ENCODE measurements at places on chromosomes 13 and 19.

DNA sequence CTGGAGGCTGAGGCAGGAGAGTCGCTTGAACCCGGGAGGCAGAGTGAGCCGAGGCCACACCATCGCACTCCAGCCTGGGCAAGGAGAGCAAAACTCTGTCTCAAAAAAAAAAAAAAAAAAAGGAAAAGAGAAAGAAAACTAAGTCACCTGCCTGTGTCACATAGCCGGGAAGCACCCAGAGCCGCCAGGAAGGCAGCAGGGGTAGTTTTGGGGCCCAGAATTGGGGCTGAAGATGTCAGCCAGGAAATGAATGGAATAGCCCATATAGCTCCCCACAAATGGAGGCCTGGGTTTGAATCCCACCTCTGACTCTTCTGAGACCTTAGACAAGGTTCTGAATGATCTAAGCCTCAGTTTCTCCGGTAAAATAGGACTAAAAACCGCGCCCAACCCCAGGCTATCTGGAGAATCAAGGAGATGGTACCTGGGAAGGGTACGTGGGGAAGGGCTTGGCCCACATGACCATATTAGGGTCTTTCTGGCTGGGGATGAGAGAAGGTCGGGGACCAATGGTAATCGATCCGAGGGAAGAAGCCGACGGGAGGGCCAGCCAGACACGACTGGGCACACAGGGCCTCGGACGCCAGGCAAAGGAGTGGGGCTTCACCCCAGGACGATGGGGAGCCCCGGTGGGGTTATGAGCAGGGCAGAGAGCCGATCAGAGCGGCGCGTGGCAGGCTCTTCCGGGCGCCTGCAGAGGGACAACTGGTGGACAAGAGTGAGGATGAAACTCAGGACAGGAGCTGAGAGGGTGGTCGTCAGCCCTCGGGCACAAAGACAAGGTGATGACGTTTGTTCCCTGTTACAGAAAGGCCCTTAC, 14.4 kb downstream of the CCDC124 start:
- peak; percentile 50 for DNase-seq

DNA sequence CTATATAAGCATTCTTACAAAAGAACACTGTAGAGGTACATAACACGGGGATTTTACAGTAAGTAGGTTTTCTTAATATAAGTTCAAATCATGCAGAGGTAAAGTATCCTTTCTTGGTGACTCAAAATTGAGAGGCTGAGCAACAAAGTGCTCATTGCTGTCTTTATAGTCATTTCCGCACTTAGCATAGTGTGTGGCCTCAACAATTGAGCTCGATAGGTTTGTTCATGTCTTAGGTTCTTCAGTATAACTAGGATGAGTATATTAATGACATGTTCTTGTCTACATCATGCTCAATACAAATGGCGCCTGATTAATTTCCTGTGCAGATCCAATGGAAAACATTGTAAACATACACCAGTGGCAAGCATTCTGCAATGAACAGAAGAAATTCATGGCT, 1.4 kb downstream of the WDFY2 start:
- DNase-seq, result no peak

GRCh38 chr19:10660346-10660745, 6.2 kb downstream of the ILF3 start:
- DNase-seq, result no peak

DNA sequence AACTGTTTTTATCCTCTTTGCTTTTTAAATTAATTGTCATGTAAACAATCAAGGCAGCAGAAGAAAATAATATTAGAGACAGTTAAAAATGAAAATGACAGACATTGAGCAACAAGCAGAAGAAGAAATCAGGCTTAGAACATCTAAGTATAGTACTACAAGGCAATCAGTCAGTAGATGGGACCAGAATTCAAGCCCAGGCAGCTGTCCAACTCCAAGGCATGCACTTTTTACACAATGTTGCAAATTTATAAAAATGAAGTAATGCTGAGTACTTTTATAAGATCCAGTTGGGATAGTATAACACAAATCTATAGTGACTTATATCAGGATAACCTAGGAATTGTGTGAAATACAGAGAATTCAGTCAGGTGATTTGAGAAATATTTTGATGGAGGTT, 2815.8 kb downstream of the PCDH9 start:
- no peak for DNase-seq

DNA sequence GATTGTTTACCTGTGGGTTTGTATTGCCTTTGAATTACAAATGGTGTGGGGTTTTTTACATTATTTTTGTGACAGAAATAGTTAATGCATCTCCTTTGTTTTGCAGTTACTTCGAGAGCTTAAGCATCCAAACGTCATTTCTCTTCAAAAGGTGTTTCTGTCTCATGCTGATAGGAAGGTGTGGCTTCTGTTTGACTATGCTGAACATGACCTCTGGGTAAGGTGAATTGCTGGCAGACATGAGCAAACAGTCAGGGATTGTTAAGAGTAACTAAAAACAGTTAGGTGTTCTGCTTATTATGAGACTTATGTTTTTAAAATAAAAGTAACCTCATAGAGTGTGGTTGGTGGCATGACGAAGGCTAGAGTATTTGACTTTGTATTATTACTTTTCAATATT, 95.0 kb downstream of the CDK8 start:
- no peak for DNase-seq

DNA sequence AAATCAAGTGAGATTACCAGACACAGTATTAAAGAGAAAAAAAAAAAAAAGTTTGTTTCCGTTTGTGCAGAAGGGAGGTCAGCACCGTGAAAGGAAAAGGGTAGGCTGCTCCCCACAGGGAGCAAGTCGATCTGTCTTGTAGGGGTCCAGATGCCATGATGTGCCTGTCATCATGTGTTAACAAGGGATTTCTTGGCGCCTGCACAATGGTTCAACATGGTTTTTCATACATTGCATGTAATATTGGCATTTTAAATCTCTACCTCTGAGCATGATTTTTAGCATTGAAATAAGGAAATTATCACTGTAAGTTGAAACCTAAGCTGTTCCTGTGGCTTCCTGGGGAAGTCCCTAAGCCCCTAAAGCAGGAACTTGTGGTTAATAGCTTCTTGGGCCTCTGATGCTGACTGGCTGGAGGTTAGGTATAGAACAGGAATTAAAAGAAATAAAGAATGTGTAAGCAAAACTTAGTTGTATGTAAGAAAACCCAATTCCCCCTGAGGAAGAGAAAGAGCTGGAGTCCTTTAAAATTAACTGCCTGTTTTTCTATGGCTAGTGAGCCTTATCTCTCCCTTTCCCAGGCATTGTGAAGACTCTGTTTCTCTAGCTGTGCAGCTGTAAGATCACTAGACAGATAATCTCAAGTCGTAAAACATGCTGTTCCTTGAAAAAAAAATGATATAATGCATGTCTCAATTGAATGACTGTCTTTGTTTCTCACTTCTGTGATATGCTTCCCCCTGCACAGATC, 7.4 kb upstream of the FCGBP start:
- peak; percentile 87 for DNase-seq

- DNase-seq, result no peak
These were observed 152.0 kb downstream of the NUFIP1 start for GRCh38 chr13:44837250-44837649.

DNA sequence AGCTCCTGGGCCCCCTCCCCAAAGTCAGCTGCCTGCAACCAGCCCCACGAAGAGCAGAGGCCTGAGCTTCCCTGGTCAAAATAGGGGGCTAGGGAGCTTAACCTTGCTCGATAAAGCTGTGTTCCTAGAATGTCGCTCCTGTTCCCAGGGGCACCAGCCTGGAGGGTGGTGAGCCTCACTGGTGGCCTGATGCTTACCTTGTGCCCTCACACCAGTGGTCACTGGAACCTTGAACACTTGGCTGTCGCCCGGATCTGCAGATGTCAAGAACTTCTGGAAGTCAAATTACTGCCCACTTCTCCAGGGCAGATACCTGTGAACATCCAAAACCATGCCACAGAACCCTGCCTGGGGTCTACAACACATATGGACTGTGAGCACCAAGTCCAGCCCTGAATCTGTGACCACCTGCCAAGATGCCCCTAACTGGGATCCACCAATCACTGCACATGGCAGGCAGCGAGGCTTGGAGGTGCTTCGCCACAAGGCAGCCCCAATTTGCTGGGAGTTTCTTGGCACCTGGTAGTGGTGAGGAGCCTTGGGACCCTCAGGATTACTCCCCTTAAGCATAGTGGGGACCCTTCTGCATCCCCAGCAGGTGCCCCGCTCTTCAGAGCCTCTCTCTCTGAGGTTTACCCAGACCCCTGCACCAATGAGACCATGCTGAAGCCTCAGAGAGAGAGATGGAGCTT, 4.7 kb upstream of the CEACAM5 start:
- no peak for DNase-seq

DNA sequence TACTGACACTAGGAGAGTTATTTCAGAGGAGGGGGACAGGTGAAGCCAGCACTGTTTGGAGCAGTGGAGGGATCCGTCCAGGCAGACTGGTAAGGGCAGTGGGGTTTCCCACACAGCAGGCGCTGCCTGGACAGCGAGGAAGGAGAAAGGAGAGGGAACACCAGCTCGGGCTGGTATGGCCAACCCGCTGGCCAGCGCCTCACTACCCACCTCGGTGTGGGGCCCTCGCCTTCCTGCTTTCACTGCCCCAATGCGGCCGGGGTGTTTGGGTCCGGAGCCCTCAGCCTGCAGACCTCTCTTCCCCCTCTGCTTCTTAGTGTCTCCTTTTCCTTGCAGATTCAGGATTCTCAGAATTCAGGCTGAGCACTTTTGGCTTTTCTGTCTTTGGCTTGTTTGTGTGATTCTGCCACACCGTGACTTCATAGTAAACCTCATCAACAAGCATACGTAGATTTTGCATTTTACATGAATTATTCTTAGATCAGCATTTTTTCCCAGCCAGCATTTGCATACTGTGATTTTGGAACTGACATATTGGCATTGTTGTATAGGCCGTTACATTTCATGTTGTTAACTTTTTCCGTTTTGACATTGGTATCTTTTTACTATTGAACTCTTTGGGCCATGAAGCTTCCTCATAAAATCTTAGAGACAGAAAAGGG, 294.1 kb downstream of the MYO16 start:
- no peak for DNase-seq

- DNase-seq, result peak; percentile 93
These were observed 38.3 kb downstream of the TMED1 start for GRCh38 chr19:10797541-10798256.

DNA sequence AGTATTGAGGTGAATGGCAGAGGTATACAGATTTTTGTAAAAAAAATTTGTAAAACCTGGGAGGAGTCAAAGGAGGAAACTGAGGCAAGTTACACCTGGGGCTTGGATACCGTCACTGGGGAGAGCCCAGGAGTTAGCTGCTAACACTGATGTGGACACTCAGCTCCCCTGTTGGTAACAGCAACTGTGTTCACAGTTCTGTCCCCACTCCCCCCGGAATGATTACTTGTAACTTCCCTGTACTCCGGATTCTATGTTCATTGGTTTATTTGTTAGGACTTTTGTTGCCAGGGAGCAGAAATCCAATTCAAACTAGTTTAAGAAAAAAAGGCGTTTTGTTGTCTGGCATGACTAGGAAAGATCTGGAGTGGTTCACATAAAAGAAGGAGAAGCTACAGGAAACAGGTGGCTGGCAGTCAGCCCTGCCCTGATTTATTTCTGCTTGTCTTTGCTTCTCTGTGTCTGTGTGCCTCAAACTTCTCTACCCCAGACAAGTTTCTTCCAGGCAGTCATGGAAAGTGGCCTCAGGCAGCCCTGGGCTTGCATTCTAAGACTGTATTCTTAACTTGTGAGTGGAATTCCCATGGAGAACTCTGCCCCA, 2.3 kb upstream of the GPR12 start:
- no peak for DNase-seq

GRCh38 chr19:44684892-44685863, 13.8 kb upstream of the CEACAM16 start:
- no peak for DNase-seq

GRCh38 chr19:35292421-35293362, 731 bp downstream of the MAG start:
- no peak for DNase-seq

- DNase-seq, result no peak
These were observed 23.0 kb downstream of the ZNF568 start for GRCh38 chr19:36939153-36939552.

DNA sequence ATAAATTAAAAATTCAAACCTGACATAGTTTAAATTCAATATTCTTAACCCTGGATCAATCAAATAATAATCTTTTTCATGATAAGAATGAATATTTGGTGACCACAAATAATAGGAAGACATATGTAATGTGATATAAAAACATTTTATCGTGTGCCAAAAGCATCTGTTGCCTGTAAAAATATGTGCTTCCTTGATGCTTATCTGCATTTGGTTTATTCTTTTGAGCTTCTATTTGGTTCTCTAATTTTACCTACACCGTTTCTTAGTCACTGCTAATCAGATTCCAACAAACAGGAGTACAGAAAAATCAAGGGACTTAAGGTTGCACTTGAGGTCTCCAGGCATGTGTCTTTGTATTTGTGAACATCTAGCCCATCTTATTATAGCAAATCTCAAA, 274.5 kb downstream of the DCT start:
- no peak for DNase-seq

GRCh38 chr13:44969551-44970484, 19.5 kb downstream of the NUFIP1 start:
- peak; percentile 31 for DNase-seq

DNA sequence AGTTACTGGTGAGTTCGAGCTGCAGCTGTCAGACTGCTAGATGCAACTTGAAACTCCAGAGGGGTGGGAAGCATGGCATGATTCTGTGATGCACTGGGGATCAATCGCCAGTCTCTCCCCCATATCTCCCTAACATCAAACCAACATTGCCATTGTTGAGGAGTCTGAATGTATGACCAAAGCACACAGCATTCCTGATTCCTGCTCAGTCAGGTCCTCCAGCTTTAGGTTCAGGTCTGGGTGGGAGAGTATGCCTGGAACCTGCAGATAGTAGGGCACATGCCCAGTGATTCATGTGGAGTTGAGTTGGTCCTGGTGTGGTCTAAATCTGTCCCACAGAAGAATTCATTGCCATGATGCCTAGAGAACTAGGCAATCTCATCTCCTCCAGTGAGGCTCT, 269.1 kb downstream of the GPC5 start:
- DNase-seq, result no peak

GRCh38 chr19:54160854-54161253, 1.3 kb upstream of the LENG1 start:
- no peak for DNase-seq

DNA sequence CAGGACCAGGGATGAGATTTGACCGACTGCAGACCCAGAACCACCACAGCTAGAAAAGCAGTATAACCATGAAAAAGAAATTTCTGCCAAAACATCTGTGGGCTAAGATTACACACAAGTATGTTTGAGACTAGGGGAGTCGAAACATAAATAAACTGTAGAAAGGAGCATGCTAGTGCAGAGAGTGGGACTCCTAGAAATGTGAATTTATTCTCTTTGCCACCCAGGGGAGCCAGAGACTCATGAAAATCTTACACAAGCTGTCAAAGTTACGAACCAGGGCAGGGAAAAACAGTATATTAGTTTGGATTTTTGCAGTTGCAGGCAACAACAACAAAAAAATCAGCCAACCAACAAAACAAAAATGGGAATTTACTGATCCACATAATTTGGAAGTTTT, 12.3 kb upstream of the HSPH1 start:
- DNase-seq, result no peak

DNA sequence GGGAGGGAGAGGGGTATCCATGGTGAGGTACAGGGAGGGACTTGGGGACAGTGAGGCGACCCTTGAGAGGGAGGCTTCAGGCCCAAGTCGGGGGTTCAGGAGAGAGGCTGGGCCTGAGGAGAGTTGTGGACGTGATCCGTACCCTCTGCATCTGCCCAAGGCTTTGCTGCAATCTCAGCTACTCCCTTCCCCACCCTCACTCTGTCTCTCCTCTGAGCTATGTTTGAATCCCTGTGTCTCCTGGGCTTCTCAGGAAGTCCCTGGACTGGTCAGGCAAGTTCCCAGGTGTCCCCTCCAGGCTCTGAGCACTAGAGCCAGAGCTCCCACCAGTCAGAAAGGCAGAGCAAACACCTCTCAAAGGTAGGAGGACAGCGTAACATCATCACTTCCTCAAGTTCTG, 1.8 kb downstream of the LIN37 start:
- DNase-seq, result no peak
